ENCODE measurements at places on chromosomes 12 and 14.
A peak's percentile ranks its signal among the peaks of the same experiment; 100 is the strongest.

- DNase-seq, result no peak
Measured at GRCh38 chr14:87940382-87940781, 52.6 kb downstream of the GALC start.

DNA sequence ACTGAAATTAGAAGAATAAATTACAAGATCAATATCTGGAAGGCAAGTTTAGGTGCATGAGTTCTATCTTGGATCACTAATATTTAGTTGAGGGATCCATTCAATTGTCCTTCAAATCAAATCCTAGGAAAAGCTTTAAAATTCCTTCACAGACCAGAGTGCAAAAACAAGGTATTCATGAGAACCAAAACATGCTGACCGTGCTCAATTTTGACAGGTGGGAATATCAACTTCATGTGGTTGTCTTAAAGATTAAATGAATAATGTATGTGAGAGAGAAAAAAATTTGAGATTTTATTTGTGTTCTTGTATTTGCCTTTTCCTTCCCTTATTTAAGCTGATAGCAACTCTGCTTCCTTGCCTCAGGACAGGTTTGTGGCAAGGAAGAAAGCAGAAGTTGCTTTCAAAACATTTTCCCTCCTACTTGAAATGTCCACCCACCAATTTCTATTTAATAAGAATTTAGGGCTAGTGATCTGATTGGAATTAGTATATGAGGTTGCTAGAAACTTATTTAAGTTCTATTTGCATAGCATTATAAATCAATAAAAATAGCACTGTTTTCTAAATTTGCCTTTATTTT, 4.9 kb upstream of the PPP1R12A start:
- peak; percentile 66 for DNase-seq

DNA sequence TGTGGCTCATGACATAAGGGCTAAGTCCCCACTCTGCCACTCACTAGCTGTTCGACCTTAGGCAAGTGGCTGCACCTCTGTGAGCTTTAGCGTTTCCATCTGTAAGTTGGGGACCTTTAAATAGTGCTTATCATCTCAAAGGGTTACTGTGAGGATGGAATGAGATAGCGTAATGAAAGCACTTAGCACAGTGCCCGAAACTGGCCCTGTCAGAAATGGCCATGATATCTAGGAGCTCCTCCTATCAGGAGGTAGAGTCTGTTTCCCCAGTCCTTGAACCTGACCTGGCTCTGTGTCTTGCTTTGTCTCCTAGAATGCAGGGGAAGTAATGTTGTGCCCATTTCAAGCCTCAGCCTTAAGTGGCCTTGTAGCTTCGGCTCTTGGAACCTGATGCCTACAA, 211.0 kb downstream of the RBM19 start:
- no peak for DNase-seq

- no peak for DNase-seq
Measured at GRCh38 chr14:50521912-50522341, 10.4 kb downstream of the MAP4K5 start.

- peak; percentile 48 for DNase-seq
Measured at GRCh38 chr14:83300476-83301064, 1766.9 kb upstream of the SEL1L start.

DNA sequence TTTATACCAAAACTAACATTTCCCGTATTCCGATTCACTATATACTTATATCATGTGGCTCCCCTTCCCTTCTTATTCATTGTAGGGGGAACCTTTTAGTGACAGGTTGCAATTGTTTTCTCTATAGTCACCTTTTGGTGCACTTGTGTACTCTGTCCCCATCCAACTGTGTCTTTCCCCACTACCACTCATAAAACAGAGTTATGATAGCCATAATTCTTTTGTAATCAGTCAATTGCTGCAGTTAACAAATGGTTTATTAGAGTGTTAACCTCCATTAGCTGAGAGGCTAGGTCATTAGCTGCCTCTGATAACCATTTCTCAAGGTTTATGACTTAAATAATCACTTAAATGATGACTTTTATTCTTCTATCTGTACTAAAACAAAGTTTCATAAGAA, 338.1 kb upstream of the SEL1L start:
- no peak for DNase-seq

- peak; percentile 47 for DNase-seq
Measured at GRCh38 chr12:57178213-57178612, 30.8 kb upstream of the LRP1-AS start.

DNA sequence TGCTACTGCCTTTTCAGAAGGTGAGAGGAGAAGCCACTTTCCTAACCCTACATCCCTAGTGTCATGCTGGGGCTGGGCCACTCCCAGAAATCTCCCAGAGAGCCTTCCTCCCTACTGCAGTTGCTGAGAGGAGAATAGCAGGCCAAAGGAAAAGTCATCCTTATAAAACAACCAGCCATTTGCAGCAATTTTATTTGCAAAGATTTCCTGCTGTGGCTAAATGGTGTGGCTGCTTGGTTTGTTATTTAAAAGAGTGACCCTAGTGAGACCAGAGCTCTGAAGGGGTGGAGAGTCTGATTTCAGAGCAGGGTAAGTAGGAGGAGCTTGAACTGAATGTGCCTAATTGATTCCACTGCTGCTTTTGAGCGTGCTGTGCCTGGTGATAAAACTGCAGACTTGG, 232.0 kb downstream of the GRIN2B start:
- no peak for DNase-seq

GRCh38 chr12:10212739-10213131, at the start of gene GABARAPL1:
Gene GABARAPL1, plus strand, starts transcription at chr12:10212877. Its CDS starts 253 bp downstream, at chr12:10213130.
- DNase-seq, result peak; percentile 84

DNA sequence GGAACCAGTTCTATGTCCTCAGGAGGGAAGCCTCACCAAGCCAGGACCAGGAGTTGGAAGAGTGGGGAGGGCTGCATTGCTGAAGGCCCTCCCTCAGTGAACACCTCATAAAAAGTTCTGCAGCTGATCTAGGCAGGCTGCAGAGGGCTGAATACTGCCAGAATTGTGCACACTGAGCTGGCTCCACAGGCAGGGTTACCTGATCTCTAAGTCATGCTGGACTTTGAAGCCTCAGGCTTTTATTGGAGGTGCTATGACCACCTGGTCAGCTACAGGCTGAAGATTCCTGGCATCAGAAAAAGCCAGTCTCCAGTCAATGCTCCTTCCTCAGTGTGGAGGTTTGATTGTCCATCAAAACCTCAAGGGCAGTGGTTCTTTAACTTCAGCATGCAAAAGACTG, 39.7 kb downstream of the FOS start:
- DNase-seq, result no peak

GRCh38 chr12:132618683-132619043, at the start of gene P2RX2:
Gene P2RX2, plus strand, starts transcription at chr12:132618776. Its CDS starts 41 bp downstream, at chr12:132618817.
- DNase-seq, result no peak

DNA sequence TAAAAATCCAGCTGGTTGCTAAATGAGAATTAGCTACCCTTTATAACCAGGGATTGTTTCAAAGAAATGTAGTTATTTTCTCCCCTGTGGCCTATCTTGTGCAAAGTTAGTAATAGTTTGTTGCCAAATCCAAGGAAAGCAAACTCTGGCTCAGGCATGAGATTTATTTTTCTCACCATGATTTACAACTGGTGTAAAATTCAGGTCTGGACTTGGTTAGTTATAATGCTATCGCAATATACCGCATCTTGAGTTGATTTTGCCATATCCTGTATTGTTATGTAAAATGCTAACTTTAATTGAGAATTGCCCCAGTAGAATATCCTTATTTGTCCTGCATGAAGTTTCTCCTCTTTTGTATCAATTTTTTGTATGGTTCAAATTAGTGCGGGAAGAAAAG, 135.5 kb downstream of the CRADD start:
- no peak for DNase-seq

- DNase-seq, result peak; percentile 31
Measured at GRCh38 chr14:78933948-78934524, 763.9 kb downstream of the NRXN3 start.

DNA sequence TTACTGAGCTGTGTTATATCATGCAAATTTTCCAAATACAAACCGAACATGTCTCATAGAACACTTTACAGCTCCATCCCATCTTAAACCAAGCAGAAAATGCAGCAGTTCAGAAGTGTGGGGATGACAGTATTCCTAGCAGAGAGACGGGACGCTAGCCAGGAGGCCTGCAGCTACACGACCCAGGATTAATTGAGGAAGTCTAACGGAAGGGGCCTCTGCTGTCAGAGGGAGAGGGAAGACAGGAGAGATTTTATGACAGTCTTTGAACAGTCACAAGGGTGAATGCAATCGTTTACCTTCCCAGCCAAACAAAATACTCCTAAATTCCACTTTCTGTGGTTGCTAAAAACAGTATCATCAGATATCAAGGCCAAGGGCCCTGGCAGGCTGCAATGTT, 261.9 kb downstream of the TMEM132D start:
- DNase-seq, result no peak

DNA sequence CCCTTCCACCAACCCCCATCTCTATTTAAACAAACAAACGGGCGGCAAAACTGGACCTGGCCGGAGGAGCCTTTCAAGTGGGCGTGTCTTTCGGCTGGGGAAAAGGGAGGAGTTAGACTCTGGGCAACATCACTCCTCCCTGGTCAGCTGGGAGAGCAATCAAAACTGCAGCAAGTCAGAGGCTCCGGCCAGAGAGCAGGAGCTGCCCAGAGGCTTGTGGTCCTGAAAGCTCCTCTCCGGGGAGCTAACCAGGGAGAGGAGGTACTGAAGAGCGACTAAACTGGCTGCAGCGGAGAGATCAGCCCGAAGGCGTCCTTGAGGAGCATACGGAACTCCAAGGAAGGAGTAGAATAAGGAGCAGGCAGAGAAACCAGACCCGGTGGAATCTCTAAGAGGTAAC, at the start of gene NEUROD4:
Gene NEUROD4, plus strand, starts transcription at position 191 of the 400 bp plus-strand sequence. CDS start 6,466 bp downstream, outside the sequence.
- peak; percentile 61 for DNase-seq

DNA sequence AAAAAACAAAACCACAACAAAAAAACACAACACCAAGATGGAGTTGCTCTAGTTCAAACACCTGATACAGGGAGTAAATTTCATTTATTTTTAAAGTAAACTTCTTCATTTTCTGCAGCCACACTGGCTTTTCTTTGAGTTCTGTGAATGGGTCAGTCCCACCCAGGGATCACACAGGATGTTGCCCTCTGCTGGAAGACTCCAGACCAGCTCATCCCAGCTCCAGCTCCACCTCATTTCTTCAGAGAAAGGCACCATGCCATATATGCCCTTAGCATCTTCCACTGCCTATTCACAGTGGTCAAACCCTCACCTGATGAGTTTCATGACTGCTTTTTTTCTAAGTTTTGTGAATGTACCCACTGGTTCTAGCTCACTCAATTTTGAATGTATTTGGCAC, 8.0 kb downstream of the GLIPR1 start:
- peak; percentile 64 for DNase-seq

DNA sequence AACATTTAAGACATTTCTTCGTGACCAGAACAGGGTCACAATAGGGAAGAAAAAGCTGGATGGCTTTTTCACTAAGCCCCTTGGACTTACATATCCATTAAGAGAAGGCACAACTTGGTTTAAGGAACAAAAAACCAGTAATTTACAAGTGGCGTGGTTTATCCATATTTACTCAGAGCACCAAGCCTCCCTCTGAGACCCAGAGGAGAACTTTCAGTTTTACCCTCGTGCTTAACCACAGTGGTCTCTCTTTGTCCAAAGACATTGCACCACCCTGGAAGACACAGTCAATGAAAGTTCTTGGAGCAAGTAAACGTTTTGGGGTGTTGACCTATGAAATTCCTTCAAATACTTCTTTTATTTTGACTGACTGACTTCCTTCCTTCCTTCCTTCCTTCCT, 52.5 kb downstream of the SSPN start:
- peak; percentile 94 for DNase-seq

- no peak for DNase-seq
Measured at GRCh38 chr14:91270619-91271018, 26.1 kb upstream of the GPR68 start.

DNA sequence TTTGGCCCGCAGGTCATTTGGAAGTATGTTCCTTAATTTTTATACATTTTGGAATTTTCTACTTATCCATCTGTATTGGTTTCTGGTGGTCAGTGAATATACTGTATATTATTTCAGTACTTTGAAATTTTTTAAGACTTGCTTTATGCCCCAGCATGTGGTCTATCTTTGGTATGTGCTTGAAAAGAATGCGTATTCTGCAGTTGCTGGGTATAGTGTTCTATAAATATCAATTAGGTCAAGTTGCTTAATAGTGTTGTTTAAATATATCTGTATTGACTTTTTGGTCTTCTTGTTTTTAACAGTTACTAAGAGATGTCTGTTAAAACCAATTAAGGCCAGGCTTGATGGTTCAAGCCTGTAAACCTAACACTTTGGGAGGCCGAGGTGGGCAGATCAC, 21.7 kb upstream of the SIX1 start:
- DNase-seq, result no peak

DNA sequence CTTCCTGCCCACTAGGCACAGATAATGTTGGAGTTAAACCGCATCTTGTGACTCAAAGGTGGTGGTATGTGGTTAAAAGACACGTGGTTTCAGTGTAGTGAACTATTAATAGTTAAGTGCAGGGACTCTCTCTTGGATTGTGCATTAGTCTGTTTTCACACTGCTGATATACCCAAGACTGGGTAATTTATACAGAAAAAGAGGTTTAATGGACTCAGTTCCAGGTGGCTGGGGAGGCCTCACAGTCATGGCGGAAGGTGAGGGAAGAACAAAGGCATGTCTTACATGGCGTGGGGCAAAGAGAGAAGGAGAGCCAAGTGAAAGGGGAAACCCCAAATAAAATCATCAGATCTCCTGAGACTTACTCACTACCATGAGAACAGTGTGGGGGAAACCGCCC, 362.3 kb downstream of the GLT1D1 start:
- DNase-seq, result no peak

- DNase-seq, result no peak
Measured at GRCh38 chr14:33704481-33704880, 246.4 kb downstream of the EGLN3 start.

GRCh38 chr12:72888693-72889092, 616.5 kb downstream of the TRHDE start:
- DNase-seq, result peak; percentile 36

DNA sequence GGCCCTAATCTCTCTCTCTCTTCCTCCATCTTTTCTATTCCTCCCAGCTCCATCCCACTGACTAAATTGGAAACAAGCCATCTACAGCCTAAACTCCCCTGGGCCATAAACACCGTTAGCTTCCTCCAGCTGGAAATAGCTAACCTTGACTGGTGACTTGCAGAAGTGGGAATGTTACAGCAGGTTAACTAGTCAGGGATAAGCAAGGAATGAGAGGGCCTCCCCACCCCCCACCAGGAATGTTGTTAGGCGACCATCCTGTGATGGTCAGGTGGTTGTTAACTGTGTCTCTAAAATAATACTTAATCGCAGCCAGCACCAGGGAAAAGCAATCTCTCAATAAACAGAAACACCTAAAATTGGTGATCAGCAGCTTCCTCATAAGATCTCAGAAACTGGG, 40.8 kb downstream of the MIS18BP1 start:
- no peak for DNase-seq

All from NB4 (cell line).